ENCODE measurements at places on chromosomes 6 and 20.

DNA sequence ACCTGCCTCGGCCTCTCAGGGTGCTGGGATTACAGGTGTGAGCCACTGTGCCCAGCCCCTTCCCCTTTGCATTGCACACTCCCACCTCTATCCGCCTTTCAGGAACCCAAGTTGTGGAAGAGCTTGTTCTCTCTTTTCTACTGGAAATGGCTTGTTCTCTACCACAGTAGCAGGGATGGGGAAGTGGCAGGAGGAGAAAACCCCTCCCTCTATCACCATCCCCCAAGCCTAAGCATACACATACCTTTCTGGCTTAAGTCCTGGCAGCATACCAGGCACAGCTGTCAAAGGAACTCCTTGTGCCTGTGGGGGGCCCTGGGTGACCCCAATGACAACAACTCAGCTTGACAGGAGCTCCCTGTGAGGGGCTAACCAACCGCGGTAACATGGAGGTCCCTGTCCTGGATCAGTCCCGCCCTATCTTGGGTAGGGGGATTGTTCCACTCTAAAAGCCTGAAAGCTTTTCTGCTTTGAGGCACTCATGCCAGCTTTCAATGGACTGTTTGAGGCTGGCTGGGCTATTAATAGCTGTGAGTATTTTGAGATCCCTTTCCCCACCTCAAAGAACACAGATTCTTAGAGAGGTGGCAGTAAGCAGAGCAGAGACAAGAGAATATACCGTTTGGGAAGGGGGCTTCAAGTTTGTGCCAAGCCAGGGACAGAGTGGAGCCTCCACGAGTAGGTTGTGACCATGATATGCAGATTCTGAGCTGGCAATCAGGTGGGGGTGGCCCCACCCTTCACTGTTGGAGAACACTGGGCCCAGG, 2.3 kb downstream of the KLHDC3 start:
- DNase-seq = no peak

DNA sequence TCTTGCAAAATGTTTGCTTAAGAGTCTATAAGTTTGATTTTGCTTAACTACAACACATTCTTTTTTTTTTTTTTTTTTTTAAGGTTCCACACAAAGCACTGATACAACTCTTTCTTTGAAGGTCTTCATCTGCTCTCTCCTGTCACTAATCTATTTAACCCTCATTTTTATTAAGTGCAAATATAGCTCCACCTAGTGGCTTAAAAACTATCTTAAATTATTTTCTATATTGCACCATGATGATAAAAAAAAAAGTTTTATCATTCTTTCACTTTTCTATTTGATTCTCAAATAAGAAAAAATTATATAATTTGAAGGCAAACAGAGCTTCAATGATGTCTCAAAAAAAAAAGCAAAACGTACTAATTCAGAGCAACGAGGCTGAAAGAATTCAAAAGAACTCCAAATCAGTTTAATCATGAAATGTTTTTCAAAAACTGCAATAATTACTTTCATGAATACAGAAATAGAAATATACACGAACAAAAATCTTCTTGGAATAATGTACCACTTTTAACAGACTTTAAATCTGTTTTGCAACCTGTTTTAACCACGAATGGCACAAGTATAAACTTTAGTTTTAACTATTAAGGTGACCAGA, 12.8 kb downstream of the ESF1 start:
- DNase-seq = peak; percentile 33

- DNase-seq = no peak
Measured at GRCh38 chr6:26379292-26379691, 3.6 kb upstream of the BTN2A2 start.

DNA sequence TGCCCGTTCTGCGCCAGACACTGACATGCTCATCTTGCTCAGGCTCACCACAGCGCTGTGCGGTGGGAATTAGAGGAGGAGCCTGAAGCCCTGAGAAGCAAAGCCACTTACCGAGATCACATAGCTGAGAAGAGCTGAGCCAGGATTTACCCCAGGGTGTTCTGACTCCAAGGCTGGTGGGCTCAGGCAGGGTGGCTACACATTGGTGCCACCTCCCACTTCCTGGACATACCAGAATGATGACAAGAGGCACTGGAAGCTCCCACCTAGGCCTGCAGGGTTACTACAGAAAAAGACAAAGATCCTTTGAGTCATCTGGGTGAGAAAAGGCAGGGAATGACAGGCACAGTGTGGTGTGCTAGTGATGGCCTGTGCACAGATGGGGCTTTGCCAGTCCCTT, 24.4 kb upstream of the FKBP1A start:
- no peak for DNase-seq

DNA sequence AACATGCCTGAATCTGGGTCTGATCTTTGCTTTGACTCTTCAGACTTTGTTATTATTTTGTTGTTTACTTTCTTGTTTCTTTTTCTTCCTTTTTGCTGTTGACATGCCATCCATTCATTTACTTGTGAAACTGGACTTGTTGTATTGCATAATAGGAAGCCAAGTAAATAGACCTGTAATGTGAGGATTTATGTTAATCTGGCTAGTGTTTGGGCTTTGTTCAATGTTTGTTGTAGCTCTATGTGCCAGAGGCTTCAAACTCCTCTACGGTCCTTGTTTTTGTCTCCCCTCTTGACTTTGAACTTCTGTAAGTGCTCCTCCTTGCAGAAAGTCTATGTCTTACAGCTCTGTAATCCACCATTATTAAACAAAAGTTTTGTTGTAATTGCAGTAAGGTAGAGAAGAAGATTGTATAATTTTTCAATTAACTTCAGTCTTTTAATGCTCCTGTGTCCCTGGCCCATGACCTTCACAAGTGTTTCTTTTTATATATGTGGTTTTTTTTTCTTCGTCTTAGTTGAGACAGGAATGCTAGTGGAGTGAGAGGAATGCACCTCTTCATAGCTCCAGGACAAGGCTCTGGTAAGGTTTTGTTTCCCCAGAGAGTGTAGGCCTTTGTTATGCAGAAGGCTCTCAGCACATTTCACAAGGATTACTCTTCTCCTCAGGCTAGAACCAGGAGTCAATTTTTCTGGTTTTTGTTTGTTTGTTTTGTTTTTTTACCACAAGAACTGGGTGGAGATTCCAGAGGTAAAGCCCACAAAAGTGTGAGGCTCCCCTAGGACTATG, 1061.8 kb upstream of the CITED2 start:
- DNase-seq = no peak
